Transverse colon (tissue), 4 donors: ENCODE measurements at places on chromosomes 16 and 17. TPM values are rescaled to one million over a fixed set of nuclear protein-coding genes. Genes with fewer than 3 reads are reported as not detected.

KRT9 gene
- total RNA-seq: not detected

TAC4 gene
- not detected for total RNA-seq

HBZ gene
- total RNA-seq: not detected

DNA sequence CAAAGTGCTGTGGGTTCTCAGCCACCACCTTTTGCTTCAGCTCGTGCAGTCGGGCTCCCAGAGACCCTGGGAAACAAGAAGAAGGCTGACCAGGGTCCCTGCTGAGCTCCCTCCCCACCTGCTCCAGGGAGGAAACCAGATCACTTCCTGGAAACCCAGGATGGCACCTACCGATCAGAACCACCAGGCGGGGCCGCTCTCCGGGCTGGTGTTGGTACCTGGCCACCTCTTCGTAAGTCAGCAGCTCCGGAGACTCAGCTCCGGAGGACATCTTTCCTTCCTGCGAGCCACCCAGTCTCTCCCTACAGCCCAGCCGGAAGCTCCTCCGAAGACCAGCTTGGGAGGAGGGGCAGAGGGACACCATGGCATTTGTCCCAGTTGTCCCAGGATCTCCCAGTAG lies 18.9 kb downstream of the MPP3 start:
- DNase-seq: no peak

DNA sequence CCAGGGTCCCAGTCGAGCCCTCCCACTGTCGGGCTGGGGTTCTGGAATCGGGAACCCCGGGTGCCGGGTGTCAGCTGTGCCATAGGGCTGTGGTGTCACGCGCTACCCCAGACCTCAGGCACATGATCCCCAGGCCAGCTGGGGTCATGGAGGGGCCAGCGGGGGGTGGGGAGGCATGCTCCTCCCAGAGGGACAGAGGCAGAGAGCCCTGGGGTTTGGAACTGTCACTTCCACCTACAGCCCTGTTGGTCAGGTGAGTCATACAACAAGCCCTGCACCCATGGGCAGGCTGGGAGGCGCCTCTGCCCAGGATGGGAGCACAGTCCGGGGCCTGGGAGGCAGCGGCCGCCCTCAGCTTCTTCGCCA lies 63.0 kb downstream of the BAIAP2 start:
- DNase-seq: peak; percentile 39

DNA sequence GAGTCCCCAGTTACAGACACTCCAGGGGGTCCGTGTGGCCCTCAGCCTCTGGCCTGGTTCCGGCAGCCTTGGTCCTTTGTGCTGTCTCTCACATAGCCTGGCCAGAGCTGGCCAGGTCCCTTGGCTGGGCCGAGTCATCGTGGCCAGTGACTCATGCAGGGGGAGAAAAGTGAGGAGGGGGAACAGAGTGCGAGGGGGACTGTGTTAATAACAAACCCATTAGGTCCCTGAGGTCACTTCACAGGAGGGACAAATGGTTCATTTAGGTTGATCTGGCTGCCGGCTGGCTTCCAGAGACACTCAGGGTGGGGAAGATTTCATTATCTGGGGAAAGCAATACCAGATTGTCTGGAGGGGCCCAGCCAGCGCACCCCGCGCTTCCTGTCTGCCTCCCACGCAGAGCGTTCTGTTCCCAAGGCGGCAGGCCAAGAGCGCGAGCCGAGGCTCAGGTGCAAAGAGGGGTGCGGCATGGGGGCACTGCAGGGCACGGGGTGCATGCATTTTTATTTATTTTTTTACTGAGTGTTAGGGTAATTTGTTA lies 223.1 kb downstream of the SEC14L1 start:
- no peak for DNase-seq
